ENCODE measurements at places on chromosomes 7 and 10.

DNA sequence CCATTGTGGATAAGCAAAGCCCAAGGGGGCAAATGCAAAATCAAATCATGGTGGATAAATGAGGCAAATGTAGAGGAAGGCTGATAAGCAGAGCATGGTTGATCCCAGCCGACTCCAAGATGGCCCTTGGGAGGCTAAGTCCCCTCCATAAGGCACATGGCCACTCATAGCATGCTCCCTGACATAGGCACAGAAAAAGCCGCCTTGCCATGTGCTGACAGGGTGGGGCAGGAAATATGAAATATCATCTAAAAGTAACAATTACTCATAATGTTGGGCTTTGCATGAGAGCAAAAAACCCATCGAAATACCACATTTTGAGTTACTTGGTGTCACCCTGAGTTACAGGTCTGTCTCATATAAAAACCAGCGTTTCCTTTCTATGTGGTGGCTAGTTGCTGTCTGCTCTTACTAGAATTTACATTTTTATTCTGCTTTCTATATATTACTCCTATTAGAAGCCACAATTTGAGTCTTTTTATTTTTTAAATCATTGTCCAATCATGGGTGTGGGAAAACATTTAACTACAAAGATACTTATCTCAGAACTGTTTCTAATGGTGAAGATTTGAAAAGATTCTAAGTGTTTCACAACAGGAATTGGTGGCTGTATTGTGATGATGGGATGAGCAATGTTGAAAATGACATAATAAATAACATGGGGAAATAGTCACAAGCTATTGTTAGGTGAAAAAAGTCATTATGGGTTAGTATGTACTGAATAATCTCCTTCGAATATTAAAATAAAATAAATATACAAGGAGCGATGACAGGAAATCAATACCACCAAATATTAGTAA lies 102.7 kb downstream of the CUBN start:
- DNase-seq, result peak; percentile 43

DNA sequence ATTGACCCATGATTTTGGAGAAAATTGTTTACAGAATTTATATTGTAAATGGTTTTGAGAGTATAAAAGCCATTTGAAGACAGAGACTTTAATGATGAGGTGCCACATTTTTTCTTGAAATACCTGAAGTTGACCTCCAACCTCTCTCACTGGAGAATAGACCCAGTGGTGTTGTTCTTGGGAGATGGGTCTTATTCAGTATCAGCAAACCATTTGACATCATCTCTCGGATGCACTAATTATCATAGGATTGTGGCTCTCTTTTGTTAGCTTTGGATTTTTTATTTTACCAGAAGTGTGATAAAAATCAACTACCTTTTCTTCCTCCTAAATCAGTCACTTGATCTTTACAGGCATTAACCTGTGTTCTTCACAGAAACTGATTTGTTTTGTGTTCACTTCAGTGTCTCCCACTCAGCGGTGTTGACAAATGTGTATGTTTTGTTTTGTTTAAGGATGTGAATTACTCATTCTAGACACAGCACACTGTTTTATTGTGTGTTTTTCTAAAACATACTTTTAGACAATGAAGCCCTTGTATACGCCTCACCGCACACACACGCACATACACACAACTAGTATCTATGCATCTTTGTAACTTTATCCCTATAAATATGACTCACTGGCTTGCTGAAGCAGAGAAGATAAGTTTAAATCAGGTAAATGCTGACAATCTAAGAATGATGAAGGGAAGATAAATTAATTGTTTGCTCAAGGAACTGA lies 455.6 kb downstream of the INHBA start:
- no peak for DNase-seq

DNA sequence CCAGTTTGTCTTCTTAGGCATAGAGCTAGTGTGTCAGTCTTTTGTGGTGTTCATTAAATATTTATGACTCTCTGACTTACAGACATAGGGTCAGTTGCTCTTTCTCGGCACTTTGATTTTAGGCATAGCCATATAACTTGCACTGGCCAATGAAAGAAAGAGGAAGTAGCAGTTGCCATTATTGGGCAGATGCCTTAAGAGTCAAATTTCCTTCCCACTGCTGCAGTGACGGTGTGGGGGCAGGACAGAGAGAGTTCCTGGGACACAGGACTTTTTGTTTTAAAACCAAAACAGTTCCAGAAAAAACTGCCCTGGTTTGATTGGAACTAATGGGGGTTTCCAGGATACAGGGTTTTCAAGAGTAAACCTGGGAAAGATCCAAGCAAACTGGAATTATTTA lies 60.2 kb upstream of the PHF14 start:
- DNase-seq, result no peak

- no peak for DNase-seq
Observed at GRCh38 chr10:122499491-122499941, 38.2 kb downstream of the HTRA1 start.

DNA sequence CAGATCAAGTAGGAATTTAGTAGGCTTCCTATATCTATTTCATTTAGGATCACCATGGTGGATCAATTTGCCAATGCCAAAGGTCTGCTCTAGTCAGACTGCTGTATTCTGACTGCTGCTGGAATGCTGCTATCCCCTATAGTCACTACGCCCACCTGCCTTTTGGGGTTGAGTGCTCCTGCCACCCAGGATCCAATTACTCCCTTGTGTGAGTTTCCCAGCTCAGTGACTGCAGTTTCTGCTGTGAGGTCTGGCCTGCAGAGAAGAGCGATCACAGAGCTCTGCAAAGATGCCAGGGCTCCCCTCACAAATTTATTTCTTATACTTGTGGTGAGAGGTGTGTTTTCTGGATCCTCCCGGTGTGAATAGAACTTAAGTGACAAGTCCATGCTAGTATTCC lies 88.1 kb upstream of the FOXI2 start:
- no peak for DNase-seq

- DNase-seq, result no peak
Observed at GRCh38 chr10:62843600-62843999, 27.4 kb upstream of the EGR2 start.

GRCh38 chr10:71635251-71635866 lies 84.2 kb downstream of the C10orf105 start:
- no peak for DNase-seq

DNA sequence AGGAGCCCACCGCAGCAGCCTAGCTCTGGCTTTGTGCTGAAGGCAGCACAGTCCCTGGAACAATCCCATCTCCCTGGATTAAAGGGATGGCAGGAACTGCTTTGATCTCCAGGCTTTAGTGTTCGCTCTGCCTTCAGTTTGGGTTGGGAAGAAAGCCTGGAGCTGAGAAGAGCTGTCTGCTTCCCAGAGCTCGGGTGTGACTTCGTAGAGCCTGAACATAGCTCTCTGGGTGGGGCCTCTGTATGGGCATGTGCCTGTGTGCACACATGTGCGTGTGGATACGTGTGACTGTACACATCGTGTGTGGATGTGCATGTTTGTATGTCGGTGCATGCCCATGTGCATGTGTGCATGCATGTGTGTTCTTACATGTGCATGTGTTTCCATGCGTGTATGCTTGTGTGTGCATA lies 8.7 kb downstream of the ADCY1 start:
- no peak for DNase-seq

DNA sequence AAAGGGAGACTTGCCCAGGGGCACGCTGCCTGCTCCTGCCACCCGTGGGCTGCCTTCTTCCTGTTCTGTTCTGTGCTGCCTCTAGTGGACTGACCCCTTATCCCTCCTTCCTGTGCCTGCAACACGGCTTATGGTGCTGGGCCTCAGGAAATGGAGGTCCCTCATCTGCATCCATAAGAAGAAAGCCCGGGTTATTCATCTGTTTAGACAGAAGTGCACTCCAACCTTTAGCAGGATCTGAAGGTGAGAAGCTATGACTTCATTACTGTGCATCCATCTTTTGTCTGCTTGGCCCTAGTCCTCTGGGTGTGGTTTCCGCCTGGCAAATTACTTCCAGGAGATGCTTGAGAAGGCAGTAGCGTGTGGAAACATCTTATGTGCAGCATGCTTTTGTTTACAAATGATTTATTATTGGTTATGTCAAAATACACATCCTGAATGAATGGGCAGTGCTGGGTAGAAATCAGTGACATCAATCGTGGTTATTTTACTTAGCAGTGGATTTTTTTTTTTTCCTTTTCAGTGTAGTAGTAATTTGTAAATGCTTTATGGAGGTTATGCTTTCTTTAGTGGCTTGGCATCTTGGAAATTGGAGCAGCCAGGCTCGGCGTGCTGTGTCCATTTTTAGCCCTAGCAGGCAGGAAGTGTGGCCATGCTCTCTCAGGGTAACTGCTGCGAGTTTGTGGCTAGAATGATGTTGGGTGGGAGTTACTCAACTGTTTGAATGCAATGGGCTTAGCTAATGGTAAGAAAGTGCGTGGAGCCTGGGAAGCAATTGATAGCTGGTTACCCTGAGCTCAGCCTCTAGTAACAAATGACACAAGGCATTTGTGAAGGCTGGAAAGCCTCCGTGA lies 12.7 kb downstream of the PTPRE start:
- no peak for DNase-seq

GRCh38 chr7:73888959-73889358 lies 28.0 kb downstream of the TMEM270 start:
- DNase-seq, result no peak

DNA sequence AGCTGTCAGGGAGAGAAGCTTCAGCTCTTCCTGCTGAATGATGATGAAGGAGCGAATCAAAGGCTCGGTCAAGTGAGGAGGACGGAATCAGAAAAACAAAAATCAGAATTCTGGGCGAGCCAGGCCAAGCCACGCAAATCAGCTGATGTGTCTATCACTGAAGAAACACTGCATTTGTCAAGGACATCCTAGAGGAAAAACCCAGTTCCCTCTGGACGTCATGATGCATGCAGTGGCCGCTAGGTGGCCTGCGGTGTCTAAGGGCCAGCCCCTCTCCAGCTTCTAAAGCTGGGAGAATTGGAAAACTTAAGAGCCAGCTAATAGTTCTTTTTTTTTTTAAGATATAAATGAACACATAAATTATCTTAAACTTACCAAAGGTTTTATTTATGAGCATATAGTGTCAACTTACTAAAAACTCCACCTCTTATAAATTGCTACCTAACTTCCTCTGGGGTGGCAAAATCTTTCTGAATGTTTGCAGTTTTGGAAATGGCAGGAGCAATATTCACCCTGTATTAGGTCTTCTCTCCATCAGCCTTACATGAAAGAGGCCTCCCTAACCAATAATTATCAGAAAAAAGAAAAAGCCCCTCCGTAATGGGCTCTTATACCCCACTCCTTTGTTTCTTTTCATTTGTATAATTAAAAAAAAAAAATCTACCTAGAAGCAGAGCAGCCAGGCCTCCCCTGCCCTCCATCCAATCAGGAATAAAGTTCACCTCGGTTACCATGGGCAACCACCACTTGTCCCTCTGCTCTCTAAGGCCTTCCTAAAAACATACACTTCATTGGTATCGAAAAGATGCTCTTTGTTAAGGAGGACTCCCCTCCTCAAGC lies 186.8 kb downstream of the USP6NL start:
- DNase-seq, result no peak

DNA sequence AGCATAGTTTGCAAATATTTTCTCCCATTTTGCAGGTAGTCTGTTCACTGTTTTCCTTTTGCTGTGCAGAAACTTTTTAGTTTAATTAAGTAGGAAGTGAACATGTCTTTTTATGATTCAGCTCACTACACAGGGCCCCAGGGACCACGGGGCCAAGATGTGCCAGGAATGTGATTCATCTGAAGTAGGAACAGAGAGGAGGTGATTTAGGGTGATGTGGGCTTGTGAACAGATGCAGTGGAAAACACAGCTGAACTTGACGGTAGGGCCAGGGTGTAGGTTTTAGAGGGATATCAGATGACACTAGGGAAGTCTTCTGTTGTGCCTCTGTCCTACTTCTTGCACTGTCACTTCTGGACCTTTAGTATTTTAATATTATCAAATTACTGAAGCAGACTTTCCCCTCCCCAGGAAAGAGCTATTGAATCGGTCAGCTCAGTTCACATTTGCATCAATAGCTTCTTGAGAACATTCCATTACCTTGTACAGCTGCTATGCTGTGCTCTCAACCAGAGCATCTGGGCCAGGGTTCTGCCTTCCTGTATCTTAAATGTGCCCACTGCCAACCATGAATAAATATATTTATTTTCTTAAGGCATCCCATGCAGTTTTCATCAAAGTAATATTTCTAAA lies 96.9 kb downstream of the OSBPL3 start:
- no peak for DNase-seq

GRCh38 chr7:148964483-148965267 lies 63.6 kb downstream of the PDIA4 start:
- no peak for DNase-seq

DNA sequence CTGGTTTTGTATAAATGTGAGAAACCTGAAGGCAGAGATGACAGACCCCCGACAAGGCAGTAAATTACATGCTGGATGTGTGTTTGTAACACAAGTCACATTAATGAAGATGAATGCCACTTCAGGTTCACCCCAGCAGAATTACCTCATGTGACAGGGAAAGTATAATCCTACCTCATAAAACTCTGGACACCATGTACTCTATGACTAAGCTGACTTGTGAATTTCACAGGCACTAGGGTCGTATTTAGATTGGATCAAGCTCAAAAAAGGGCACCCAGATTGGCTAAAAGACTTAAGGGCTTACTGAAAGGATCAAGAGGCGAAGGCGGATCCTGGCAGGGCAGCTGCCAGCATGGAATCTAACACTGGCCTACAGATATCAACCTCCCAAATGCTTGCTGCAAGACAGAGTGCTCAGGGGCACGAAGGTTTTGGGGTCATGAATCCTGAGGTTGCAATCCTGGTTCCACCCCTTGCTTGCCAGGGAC lies 161.4 kb downstream of the PIP4K2A start:
- DNase-seq, result no peak

DNA sequence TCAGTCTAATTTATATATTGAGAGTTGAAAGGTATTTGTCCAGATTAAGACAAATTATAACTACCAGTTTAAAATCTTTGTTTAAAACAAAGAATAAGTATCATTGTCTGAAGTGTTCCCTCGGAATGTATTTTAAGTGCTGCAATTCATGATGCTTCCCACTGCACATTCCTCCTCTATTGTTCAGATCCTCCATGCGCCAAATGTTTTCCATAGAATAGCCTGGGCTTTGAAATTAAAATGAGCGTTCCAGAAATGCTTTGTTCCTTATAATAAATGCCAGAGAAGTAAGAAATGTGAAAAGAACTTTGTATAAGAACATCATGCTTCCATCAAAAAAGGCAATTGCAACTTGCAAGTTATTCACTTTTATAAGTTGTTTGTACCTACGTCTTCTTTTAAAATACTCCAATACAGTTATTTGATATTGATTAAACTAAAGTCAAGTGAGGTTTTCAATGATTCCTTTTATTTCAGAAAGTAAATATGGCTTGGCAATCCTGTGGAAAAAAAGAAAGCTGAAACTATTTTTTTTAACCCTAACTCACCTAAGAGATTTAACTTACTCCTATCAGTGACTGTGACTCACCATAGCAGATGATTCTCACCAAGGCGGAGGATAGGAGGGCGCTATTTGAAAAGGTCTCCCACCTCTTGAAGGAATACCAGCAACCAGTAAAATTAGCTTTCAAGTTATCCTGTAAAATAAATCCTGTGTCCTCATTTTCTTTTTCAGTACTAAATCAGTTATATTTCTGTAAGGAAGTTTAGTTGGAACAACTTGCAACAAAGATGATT lies 85.8 kb downstream of the CTNNA3 start:
- no peak for DNase-seq

Data from stimulated activated CD4-positive, alpha-beta T cell treated with anti-CD3 and anti-CD28 coated beads, Interleukin-4, amount 100 ng/mL, for 48 hours (primary cell).